Germinal center (tissue), 1 donor: ENCODE measurements at places on chromosomes 1 and 21.

- DNase-seq, result peak; percentile 42
These were observed 44.4 kb upstream of the RABGAP1L start for GRCh38 chr1:174114788-174115448.

DNA sequence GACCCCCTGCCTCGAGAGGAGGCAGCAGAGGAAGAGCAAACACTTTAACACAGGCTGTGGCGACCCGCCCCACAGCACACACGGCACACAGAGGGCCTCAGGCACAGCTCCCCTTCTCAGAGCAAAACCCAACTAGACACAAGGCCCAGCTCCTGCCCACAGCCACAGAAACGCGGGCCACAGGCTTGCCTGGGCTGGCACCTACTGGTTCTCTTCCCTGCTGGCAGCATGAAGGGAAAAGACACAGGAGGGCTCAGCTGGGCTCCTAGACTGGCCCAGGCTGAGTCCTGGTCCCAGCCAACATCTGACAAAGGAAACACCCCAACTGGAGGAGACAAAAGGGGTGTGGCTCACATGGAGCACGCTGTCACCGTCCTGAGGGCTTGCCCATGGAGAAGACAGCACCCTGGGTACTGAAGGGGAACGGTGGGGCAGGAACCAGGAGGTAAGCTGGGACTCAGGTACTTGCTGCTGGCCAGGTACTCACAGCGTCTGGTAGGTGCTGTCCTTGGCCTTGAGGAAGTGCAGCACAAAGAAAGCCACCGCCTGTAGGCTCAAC, 3.5 kb downstream of the CD164L2 start:
- DNase-seq, result no peak

DNA sequence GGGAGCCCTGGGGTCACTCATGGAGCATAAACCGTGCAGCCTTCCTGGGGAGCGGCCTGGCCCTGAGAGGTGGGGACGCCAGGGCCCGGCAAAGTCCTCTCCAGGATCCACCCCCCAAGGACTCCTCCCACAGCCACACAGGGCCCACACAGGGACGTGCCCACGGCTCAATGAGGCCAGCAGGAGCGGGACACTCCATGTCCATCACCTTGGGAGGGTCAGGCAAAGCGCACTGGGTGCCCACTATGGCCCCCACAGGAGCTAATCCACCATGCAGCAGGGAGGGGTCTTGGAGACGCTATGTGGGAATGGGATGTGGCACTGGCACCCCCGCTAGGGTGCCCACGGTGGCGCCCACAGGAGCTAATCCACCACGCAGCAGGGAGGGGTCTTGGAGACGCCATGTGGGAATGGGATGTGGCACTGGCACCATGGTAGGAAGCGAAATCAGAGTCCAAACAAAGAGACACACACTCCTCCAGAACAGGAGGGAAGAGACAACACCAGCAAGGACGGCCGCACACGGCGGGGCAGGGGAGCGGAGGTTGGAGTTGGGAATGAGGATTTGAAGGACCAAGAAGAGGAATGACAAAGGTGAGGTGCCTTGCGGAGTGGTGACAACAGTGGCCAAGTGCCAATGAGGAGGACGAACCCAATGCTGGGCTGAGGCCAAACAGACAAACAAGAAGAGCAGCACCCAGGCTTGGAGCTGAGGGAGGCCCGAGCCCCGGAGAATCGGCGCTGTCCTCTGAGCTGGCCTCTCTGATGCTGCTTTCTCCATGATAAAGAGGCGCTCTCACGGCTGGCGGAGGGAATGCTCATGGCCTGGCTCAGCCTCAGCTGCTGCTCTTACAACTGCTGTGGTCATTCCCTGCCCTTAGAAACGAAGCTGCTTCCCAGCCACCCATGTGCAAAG, 18.1 kb upstream of the SLC19A1 start:
- DNase-seq, result no peak

GRCh38 chr21:40924641-40925040, 77.7 kb upstream of the DSCAM start:
- no peak for DNase-seq

GRCh38 chr1:101284622-101285218, 47.9 kb downstream of the S1PR1 start:
- no peak for DNase-seq

GRCh38 chr21:15098908-15099307, 34.1 kb upstream of the NRIP1 start:
- DNase-seq, result no peak

GRCh38 chr1:10880063-10880462, 83.6 kb upstream of the CASZ1 start:
- DNase-seq, result no peak

- DNase-seq, result no peak
These were observed 81.0 kb downstream of the MAN1C1 start for GRCh38 chr1:25697435-25698217.

DNA sequence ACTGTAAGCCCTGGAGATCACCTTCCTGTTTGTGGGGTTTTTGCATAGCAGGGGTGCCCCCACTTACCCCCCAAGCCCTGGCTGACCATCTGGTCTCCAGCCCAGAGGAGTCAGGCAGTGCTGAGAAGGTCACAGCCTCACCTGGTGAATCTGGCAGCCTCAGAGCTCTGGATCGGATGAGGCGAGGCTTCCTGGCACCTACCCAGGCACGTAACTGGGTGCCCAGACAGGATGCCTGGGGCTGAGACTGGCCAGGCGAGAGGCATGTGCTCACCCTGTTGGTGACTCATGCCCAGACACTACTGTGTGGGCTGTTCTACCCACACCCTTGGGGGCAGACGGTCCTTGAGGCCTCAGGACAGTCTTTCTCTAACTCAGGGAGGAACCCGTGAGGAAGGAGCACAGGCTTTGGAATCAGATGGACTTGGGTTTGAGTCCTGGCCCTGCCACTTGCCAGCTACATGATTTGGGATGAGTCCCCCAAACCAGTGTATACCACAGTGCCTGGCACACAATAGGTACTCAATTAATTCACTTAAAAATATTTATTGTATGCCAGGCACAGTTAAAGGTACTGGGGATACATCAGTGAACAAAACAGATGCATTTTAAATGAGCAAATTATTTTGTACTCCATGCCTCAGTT, 15.1 kb upstream of the PADI3 start:
- no peak for DNase-seq

DNA sequence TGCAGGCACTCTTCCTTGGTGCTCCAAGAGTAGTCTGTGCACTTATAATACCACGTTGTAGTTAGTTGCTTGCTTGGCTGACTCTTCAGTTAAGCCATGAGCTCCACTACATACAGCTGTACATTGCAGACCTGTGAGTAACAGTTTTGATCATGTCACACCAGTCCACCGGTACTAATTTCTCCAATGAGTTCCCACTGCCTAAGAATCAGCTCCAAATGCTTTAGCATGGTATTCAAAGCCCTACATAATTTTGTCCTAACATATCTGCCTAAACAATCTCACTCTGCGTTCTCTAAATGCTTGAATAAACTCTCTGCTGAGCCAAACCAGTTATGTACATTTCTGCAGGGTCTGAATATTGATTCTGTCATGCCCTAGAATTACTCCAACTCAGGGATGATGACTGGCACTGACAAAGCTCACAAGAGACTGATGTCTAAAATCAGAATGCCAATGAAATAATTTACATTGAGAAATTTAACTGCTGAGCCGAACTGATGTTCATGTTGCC, 200.7 kb downstream of the LHX8 start:
- DNase-seq, result no peak

GRCh38 chr1:185238447-185238846, 78.6 kb downstream of the IVNS1ABP start:
- DNase-seq, result no peak

- DNase-seq, result no peak
These were observed 99.8 kb upstream of the HOOK1 start for GRCh38 chr1:59714966-59715365.

- no peak for DNase-seq
These were observed 35.6 kb downstream of the SOX13 start for GRCh38 chr1:204108312-204109141.

- DNase-seq, result no peak
These were observed 17.3 kb upstream of the ERICH3 start for GRCh38 chr1:74690909-74691308.

- peak; percentile 20 for DNase-seq
These were observed 155.7 kb downstream of the TNFSF18 start for GRCh38 chr1:172895050-172895460.

GRCh38 chr1:116374353-116375147, 1.5 kb downstream of the ATP1A1 start:
- no peak for DNase-seq

DNA sequence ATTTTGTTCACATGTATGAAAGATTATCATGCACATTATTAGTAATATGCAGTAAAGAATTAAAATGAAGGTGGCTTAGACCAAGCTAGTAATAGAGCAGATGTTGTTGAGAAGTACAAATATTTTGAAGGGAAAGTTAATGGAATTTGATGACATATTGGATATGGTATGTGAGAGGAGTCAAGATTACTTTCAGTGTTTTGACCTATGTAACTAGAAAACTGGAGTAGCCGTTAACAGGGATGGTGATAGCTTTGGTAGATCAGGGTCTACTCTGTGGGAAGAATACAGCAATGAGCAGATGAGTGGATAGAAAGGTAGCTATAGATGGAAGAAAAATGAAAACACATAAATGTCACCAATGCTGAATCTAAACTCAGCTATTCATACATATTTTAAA, 163.2 kb upstream of the LRRC7 start:
- DNase-seq, result no peak

GRCh38 chr1:25579292-25580252, 36.2 kb downstream of the LDLRAP1 start:
- DNase-seq, result no peak
